Ureter (tissue), 1 donor: ENCODE measurements at places on chromosomes 1 and 21. TPM values are rescaled to one million over a fixed set of nuclear protein-coding genes. Genes with fewer than 3 reads are reported as not detected.

Gene SPATA46
- not detected for total RNA-seq

Gene C1orf210
- total RNA-seq = 12.0 TPM

Gene GREM2
- total RNA-seq = 1.6 TPM

Gene AADACL3
- total RNA-seq = not detected

Gene VHLL
- not detected for total RNA-seq

Gene BGLAP
- 2.2 TPM for total RNA-seq
